ENCODE measurements at places on chromosomes 12 and 14.

- DNase-seq: no peak
These were observed 349.6 kb upstream of the CLEC14A start for GRCh38 chr14:38605193-38606114.

DNA sequence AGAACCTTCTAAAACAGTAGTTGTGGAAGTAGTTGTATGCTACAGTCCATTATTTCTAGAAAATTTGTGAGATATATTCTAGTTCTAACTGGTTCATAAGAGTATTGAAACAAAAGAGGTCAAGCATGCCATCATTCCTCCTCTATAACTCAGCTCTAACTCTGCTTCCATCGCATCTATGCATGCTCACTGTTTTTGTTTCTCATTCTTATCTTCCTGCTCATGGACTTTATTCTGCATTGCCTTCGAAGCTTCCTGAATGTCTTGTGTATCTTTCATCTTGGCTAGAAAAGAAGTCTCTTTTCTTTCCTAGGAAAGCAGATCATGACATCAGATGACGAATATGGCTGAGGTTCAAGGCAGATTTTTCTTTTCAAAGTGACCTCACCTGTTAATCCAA is 402 bp downstream of the LMNTD1 start:
- DNase-seq: no peak

DNA sequence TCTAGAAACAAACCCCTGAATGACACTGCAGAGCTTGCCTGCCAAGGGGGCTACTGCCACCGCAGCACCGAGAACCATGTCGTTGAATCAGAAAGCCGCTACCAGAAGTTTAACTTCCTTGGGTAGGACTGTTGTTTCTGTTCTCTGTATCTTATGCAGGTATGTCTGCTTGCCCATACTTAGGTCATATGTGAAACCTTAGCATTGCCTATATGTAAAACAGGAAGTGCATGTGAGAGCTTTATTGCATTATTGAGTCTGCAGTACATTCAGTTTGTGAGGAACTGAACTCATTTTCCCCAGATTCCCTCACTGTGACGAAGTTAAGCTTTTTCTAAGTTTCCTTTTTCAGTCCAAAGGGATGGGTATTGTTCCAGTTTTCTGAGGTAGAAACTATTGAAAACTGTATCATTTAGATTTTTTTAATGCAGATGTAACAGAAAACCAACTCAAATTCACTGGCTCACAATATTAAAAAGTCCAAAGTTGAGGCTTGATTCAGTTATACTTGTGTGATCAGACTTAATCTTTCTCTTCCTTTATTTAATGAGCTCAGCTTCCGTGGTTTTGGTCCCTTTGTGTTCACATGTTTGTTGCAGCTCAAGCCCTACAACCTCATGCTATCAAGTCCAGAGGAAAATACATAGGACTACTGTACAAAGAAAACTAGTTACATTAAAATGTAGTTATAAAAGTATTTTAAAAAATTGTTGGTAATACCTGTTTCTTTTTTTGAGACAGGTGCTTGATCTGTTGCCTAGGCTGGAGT is 6.9 kb downstream of the FBXO34 start:
- no peak for DNase-seq

GRCh38 chr14:63752449-63753169 is 24.7 kb upstream of the SGPP1 start:
- DNase-seq: peak; percentile 19

- DNase-seq: no peak
These were observed 329.6 kb downstream of the TMTC2 start for GRCh38 chr12:83016218-83016835.
